Activated CD4-positive, alpha-beta T cell treated with anti-CD3 and anti-CD28 coated beads, Interleukin-2, Interleukin-6, amounts not matched to agents 100 ng/mL and 50 ng/mL, durations not matched to agents 16 hours and 8 hours (primary cell): ENCODE measurements at places on chromosomes 2 and 18.

GRCh38 chr2:47225061-47225783, 70.1 kb upstream of the STPG4 start:
- no peak for DNase-seq

- no peak for DNase-seq
These were observed 99.4 kb upstream of the STPG4 start for GRCh38 chr2:47254464-47254863.

DNA sequence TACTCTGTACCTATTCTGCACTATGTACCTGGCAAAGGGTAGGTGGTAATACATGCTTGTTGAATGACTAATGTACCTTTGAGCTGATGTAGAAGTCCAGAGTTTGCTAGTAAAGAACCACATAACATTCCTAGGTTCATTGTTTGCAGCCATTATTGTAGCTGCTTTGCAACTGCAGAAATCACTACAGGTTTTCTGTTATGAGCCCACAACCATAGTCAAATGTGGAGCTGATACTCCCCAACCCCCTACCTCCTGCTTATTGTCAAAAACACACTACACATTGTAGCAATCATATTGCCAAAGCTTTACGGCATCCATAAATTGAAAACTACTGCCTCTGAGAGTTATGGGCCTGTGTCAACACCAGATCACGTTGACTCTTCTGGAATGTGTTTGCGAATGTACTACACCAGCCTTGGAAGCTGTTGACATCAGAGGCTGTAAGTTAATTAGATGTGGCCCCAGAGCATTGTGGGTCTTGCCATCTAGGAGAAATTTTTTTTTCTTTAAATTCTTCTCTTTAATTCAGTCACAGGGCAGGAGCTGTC, 187.0 kb downstream of the AGPS start:
- DNase-seq = no peak

DNA sequence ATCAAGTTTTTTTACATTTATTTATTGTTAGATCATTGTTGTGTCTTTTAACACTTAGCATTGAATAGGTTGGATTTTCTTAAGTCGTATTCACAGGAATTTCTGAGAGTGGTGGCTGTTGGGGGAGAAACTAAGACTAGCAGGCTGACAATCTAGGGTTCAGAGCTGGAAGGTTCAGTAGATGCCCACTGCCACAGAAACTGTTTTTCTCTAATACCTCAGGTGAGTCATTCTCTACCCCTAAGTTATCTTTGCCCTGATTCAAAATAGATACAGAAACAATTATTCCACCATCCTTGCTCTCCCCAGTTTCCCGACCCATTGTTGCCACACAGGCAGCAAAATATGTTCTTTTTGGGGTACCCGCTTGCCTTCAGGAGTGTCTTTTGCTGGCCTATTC, 870.8 kb upstream of the ID2 start:
- DNase-seq = no peak

DNA sequence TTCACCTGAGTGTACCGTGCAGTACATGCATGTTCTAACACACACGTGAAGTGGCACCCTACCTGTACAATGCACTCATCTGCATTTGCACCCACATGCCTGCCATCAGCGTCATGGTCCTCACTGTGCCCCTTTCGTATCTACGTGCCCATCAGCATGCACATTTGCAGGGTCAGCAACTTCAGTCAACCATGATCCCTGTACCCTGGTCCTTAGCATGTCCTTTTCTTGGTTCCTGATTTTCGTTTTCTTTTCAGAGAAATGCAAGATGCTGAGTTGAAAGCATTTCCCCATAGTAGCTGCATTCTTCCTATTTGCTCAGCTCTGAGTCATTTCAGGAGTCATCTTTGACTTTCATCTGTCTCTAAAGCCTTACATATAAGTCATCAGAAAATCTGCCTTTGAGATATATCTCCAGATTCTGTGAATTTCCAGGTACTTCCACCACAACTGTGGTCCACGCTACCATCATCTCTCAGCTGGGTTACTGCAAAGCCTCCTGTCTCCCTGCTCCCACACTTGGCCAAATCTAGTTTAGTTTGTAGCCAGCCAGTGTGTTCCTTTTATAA, 14.7 kb upstream of the PUM2 start:
- DNase-seq = peak; percentile 92

- DNase-seq = no peak
These were observed 76.9 kb downstream of the CD226 start for GRCh38 chr18:69870736-69871135.

GRCh38 chr2:207227062-207227748, 61.5 kb upstream of the KLF7 start:
- DNase-seq = no peak

- peak; percentile 69 for DNase-seq
These were observed 4.4 kb upstream of the KLHL29 start for GRCh38 chr2:23380562-23381065.

DNA sequence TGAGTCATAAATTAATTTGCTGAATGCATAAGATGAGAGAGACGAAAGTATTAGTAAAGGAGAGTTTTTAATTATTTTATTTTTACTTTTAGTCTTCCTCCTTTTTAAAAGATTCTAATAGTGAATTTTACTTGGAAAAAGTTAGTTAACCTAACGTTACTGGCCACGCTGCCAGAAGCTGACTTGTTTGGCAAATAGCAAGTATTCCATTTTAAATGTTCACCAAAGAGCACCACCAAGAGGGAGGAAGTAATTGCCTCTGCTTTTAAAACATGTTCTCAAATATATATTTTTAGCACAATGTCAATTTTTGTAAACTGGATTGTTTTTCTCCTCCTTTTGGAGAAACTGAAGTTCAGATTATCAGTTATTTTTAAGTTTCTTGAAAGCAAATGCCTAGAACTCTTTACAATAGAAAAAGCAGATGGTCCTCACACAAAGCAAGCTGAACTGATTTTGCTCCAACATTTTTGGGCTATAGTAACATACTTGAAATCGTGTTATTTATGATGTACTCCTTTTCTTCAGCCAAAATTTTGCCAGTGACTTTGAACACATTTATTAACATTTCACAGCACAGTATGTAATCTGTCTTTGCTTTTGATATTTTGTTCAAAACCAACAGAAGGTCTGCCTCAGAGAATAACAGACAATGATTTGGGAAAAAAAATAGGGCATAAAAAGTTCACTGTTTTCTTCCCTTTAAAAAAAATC, 1311.0 kb upstream of the FAM98A start:
- DNase-seq = no peak

- no peak for DNase-seq
These were observed 19.7 kb downstream of the TWSG1 start for GRCh38 chr18:9354256-9354655.

GRCh38 chr18:26458526-26459232, 89.7 kb downstream of the KCTD1 start:
- peak; percentile 49 for DNase-seq

GRCh38 chr2:73821669-73822068, 7.1 kb upstream of the STAMBP start:
- no peak for DNase-seq

DNA sequence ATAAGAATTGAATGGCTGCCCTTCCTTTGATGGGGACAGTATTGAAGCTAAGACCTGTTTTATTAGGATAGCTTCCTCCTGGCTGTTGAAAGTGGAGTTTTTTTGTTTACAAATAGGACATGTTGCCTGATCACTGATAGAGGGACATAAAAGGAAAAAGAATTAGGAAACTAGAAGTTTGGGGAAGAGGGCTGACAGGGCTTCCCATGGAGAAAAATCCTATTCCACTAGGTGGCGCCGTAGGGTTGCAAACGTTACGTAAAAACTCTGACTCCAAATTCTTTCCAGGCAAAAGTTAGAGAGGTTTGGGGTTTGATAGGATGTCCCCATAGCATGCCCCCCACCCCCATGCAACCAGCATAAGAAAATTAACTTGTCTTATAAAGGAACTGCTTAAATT, 11.1 kb upstream of the RBFA start:
- DNase-seq = peak; percentile 27

- DNase-seq = no peak
These were observed 1113.0 kb downstream of the BCL11A start for GRCh38 chr2:59440491-59440890.

DNA sequence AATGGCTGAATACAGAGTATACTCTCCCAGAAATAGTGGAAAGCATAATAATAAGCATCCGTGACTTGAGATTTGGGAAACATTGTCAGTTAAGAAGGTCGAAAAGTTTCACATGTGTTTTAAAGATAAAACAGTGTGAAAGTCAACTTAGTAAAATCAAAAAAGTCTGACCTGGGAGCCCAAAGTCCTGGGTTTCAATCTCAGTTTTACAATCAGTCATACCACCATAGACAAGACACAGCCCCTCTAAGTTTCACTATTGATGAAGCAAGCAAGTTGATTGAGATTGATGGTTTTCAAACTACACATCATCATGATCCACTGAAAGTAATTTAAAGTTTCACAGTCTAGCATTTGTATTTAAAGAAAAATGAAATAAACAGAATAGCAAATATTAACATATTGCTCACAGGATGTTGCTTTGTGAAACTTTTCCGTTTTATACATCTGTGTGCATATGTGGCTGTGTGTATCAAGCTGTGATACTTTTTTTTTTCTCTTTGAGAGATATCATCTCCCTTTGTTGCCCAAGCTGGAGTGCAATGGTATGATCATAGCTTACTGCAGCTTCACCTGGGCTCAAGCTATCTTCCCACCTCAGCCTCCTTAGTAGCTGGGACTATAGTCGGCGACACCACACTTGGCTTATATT, 71.1 kb downstream of the PIK3C3 start:
- peak; percentile 78 for DNase-seq

- DNase-seq = peak; percentile 20
These were observed 2.0 kb upstream of the THUMPD2 start for GRCh38 chr2:39780825-39781600.

- peak; percentile 66 for DNase-seq
These were observed 3.8 kb downstream of the KCNJ13 start for GRCh38 chr2:232772531-232772930.

- DNase-seq = no peak
These were observed 11.1 kb upstream of the SCG2 start for GRCh38 chr2:223613017-223613950.

- DNase-seq = no peak
These were observed 334.5 kb upstream of the MMADHC start for GRCh38 chr2:149921911-149922616.

DNA sequence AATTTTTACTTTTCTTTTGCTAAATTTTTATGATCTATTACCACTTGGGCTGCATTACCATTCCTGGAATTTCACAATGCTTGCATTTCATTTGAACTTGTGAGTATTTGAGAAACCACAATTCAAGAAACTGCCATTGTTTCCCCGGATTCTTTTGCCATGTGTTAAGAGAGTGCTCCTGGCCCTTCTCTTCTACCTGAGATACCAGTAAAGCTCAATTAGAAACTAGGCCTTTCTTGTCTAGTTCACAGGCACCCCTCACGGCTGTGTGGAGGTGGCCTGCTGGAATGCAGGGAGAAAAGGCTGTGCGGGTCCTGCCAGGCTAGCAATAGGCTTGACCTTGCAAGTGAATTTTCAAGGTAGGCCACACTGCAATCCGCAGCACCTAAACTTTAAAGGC, 40.8 kb downstream of the ZEB2 start:
- DNase-seq = no peak

DNA sequence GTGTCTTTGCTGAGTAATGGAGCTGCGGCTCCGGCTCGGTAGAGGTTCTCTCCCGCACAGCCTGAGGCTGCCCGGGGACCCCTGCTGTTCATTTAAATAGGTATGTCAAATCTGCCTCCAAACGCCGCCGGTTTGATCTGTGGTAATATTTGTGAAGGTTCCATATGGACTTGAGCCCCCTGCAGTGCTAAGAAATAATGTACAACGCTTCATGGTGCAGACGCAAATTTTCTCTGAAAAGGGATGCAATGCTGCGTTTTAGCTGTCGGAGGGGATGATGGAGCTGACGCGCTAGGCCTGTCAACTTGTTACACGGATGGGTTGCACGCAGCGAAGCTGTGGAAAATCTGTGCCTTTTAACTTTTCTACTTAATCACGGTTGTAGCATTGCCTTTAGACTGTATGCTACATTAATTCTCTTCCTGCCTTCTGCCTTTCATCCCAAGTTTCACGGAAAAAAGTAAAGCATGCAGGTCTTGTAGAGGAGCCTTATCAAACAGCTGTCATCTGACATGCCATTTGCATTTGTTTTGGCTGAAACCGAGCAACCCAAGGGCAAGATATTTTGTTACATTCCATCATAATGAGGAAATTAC, 43.2 kb downstream of the MRPS9 start:
- no peak for DNase-seq

DNA sequence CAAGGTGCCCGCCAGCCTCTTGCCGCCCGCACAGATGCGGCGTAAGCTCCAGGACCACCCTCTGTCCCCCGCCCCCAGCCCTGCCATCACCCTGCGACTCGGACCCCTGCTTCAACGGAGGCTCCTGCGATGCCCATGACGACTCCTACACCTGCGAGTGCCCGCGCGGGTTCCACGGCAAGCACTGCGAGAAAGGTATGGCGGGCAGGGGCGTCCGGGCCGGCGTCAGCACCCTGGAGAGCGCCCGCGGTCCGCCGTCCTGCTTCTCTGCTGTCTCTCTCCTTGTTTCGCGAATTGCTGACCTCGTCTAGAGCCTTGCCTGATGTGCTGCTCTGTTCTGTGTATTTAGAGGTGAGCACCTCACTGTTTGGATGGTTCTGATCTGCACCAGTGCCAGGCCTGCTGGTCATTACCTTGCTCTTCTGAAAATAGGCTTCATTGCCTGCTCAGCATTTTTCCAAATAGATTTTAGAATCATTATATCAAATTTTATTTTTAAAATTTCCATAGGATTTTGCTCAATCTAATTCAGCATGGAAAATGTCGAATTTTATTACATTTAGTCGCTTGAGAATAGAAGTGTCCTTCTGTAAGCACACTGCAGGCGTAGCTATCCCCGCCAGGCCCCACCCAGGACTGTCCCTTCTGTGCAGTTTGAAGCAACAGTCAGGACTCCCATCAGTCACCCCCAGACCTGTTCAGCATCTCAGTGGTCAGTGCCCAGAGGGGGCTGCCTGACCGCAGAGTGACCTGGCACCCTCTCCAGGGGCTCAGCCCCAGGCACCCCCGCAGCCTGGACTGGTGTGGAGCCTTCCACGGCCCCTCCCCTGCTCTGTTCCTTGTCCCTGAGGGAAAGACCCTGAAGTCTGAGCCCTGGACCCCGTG, 51.6 kb downstream of the SNED1 start:
- DNase-seq = no peak

- DNase-seq = no peak
These were observed 10.3 kb upstream of the KYNU start for GRCh38 chr2:142867136-142867535.

DNA sequence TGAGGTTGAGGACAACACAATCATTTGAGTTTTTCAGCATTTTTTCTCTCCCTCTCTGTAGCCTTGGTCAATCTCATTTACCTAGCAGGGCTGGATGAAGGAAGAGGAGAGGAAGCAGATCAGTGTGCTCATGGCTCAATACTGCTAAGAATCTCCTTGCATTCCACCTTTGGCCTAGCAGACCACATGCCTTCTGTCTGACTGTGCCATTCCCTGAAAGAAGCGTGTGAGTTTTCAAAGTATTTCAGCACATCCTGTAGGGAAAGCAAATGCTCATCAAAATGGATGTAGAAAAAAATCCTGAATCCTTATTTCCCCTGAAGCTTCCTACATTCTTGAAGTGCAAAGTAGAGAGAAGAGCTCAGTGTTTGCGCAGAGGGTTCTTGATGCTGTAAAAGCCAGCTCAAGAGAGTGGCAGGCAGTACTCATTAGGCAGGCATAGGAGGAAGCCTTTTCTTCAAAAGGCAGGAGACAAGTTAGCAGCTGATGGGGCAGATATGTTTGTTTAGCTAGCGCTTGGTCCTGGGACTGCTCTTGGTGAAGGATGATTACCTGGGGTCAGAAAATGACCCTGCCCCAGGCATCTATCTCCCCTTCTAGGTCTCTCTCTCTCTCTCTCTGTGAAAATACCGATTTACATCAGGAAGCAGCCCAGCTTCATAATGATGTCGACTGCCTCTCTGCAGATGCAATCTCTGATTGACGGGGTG, 14.4 kb upstream of the PIK3C3 start:
- no peak for DNase-seq
